Hindlimb muscle (tissue), 1 donor: ENCODE measurements at places on chromosomes 16 and 17.
A peak's percentile ranks its signal among the peaks of the same experiment; 100 is the strongest.

DNA sequence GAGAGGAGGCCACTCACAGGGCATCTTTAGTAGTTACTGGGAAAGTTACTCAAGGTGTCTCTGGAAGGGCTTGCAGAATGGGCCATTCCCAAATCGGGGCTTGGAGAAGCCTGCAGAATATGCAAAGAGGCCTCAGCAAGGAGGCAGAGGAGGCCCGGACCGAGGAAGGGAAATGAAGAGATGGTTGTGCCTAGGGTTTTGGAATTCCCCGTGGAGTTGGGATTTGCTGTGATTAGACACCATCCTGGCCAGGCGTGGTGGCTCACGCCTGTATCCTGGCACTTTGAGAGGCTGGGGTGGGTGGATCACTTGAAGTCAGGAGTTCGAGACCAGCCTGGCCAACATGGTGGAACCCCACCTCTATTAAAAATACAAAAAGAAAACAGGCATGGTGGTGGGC, 193.0 kb downstream of the IRF8 start:
- no peak for DNase-seq

DNA sequence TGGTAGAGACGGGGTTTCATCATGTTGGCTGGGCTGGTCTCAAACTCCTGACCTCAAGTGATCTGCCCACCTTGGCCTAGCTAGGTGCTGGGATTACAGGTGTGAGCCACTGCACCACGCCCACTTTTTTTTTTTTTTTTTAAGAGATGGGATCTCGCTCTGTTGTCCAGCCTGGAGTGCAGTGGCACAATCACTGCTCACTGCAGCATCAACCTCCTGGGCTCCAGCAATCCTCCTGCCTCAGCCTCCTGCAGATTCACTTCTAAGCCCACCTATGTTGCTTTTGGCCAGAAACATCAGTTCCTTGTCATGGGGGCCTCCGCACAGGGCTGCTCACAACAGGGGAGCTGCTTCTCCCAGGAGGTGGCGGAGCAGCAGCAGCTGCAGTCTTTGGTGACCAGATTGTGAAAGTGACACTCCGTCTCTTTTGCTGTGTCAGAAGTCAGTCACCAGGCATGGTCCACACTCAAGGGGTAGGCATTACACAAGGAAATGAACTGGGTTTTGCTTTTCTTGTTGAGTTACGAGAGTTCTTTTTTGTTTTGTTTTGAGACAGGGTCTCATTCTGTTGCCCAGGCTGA, 4.5 kb upstream of the NME4 start:
- DNase-seq, result no peak

DNA sequence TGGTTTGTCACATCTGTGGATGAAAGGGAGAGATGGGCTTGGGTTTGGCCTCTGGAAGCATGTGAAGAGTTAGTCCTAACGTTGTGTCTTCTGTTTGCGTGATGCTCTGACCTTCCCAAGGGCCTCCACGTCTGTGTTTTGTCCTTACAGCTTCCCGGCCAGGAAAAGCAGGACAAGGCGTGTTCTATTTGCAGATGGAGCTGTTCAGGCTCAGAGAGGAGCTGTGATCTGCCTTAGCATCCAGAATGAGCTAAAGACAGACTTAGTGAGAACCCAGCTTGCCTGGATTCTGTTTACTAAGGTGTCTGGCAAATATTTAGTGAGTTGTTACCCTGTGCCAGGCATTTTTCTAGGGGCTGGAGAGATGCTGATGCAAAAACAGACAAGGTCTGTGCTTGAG, 282.1 kb downstream of the CBLN1 start:
- DNase-seq, result no peak

DNA sequence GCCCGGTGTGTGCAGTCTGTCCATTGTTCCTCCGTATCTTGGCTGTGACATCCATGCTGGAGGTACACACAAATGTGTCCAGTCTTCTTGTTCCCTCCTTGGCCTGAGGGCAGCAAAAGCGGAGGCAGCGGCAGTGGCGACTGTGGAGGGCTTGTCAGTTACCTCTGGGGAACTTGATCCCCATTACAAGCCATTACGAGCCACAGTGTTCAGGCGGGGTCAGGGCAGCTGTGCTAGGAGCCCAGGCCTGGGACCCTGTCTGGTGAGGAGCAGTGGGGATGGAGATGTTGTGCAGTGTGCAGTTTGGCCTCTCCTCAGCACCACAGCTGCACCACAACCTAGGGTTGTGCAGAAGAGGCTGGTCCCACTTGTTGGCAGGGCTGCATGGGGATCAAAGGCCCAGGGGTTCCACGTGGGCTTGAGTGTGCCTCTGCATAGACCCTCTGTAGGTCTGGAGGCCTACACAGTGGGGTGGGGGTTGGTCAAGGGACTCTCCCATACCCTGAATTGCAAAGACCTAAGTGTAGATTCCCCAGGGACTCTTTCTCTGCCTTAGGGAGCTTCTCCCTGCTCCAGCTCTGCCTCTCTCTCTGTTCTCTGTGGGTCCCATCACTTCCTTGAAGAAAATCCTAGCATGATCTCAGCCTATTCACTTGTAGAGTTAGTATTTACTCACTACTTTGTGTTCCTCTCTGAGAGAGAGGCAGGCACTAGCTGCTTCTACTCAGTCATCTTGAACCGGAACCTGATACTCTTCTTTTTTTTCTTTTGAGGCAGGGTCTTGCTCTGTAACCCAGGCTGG, 58.8 kb downstream of the SLFN11 start:
- DNase-seq, result no peak

GRCh38 chr17:44781551-44782325, 22.9 kb downstream of the ADAM11 start:
- peak; percentile 77 for DNase-seq

- DNase-seq, result no peak
Measured at GRCh38 chr16:50534556-50534955, 13.6 kb upstream of the NKD1 start.

GRCh38 chr16:81926036-81926435, 85.2 kb downstream of the SDR42E1 start:
- DNase-seq, result no peak

DNA sequence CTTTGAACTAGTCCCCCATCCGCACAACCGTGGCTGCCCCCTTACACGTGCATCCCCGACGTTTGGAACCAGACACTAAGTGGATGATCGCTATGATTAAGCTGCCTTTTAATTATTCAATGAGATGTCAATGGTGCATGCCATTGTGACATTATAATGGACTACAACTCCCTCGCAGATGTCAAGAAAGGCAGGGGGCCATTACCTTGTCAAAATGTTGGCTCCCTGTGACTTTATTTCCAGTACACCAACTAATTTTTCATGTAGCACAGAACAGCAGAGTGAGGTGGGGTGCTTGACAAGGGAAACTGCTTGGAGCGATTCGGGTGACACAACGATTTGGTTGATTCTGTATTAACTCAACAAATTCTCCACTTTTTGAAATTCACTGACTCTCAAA, 26.5 kb downstream of the ASIC2 start:
- no peak for DNase-seq

- DNase-seq, result peak; percentile 26
Measured at GRCh38 chr16:60299241-60299776, 1565.2 kb upstream of the GOT2 start.

GRCh38 chr17:81150377-81151077, 14.8 kb upstream of the PVALEF start:
- DNase-seq, result no peak

GRCh38 chr17:18059283-18059682, 20.1 kb downstream of the GID4 start:
- DNase-seq, result no peak
